ENCODE measurements at places on chromosomes 5 and 9. TPM values are rescaled to one million over a fixed set of nuclear protein-coding genes. Genes with fewer than 3 reads are reported as not detected.
A peak's percentile ranks its signal among the peaks of the same experiment; 100 is the strongest.

DNA sequence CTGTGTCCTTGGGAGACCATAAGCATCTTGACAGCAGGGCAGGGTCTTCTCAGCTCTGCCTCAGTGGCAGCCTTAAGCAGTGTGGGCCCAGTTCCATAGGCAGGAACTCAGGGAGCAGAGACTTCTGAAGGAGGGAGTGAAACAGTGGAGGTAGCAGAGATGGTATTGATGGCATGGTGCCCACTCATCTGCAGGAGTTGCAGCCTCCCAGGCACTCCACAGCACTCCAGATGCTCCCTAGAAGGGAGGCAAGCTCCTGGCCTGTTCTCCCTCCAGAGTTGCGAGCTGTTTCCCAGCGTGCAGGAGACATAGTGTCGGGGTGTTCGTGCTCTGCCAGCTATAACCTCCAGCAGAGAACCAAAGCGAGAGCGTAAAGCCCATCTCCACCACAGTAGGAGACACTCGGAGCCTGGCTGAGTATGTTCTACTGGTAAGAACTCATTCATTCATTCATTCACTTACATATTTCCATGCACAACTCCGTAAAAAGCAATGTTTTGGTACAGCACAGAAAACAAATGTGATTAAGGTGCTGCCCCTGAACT is 31.4 kb upstream of the UNC5A start:
- DNase-seq, result no peak

DNA sequence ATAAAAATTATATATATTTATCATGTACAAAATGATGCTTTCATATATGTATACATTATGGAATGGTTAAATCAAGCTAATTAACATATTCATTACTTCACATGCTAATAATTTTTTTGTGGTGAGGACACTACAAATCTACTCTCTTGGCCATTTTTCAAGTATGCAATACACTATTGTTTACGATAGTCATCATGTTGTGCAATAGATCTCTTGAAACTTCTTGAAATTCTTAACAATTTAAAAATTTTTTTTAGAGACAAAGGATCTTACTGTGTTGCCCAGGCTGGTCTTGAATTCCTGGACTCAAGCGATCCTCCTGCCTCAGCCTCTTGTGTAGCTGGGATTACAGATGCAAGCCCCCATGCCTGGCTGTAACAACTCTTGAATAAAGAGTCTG is 45.2 kb upstream of the SHOC1 start:
- DNase-seq, result no peak

DNA sequence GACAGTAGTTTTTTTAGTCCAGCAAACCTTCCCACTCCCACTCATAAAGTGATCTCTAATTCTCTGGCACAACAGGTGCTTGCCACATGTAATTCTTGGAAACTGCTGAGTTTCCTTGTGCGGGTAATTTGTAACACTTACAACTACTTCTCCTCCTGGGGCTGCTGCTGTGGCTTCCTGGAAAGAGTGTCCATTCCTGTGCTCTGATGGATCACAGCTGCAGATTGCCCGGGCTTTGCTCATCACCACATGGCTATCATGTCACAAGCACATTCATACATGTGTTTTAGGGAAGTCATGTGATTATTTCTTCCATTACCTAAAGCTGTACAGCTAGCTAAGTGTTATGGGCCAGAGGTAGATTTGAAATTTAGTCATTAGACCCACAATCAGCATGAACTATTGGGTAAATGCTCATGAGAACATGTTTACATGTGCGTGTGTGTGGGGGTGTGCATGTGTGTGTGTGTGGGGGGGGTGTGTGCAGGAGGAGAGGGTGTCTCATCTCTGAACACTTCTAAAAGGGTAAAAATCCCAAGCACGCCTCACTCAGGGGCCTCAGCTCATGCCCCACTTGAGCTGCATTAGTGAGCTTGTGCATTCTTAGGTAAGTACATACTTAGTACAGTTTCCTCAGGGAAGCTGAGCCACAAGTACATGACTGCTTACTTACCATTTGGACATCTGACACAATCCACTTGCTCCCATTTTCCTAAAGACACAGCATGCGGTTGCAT is 118.1 kb upstream of the CCDC112 start:
- DNase-seq, result no peak

The RLN1 gene
- not detected for total RNA-seq

DNA sequence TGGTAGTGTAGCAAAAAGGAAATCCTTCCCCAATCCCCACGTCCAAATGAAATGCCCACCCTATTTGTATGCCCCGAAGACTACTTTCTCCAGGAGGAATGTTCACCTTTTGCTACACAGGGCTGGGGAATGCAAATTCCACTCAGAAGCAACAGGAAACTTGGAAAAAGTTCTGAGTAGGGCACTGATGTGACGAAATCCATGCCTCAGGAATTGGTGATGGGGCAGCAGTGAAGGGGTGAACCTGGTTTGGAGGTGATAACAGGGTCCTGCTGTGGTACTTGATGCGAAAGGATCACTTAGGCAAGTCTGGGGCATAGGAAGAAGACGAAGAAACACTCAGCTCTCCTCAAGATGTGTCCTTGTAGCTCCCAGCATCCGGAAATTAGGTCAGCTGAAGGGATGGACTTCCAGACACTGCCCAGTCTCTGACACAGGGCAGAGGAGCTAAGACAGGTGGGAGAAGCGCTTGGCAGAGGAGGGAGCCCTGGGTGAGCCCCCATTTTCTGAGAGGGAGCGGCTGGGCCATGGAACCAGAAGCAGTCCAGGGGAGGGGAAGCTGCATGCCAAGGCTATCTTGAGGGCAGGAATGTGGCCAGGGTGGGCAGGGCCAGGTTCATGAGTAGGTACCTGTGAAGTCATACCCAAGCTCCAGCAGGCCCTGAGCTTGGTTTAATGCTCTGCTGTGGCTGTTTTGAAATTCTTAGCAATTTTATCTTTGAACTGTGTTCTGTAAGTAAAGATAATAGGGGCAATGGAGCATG is 22.2 kb upstream of the MVB12B start:
- DNase-seq, result peak; percentile 28

The ANKRD18B gene
- total RNA-seq, result 12.4 TPM

GRCh38 chr5:142852416-142853198 is 82.4 kb downstream of the ARHGAP26 start:
- no peak for DNase-seq

GRCh38 chr5:126808521-126808988 is 31.6 kb downstream of the LMNB1 start:
- DNase-seq, result no peak

DNA sequence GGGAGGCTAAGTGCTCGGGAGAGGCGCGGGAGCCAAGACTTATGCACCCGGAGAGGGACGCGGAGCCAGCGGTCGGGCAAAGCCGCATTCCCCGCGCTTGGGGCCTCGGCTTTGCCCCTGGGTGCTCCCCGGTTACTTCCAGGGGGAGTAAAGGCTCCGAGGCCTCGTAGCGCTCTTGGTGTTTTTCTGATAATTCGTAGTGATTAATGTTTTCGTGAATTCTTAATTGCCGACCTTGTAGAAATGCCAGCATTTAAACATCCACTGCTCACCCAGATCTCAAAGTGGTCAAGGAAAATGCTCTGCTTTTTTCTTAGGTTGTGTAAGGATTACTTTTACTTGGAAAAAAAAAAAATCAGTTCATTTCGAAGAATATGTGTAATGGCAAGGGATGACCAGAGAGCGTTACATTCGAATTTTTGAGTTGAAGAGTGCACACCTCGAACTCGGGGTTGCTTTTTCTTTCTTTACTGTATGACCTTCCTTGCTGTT is 654 bp upstream of the TUT7 start:
- no peak for DNase-seq

DNA sequence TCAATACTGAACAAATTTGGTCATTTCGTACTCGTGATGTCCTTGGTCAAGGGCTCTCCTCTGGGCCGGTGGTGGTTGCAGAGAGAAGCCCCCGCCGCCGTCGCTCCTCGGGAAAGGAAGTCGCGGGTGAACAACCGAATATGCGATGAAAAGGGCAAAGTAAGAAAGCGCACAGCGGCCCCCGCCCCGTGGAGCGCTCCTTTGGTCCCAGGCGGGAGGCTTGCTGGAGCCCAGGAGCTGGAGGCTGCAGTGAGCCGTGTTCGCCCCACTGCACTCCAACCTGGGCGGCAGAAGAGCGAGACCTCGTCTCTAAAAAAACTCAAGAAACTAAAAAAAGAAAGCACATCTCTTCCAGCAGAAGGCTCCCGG is 108.4 kb upstream of the LARP1 start:
- DNase-seq, result no peak

The CBY3 gene
- 0.67 TPM for total RNA-seq

DNA sequence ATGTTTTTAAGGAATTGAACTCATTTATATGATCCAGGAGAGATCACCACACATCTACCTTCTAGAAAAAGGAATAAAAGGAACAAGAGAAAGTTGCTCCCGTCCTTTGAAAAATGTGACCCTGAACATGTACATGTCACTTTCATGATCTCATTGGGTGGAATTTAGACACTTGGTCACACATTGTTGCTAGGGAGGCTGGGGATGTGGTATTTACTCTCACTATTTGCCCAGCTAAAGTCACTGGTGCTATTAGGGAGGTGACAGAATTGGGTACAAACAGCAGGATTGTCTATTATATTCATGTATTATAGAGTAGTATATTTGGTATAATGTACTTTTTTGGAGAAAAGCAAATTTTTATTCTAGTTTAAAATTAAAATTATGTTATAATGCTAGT is 2.1 kb upstream of the CDH10 start:
- no peak for DNase-seq

The CNTNAP3 gene
- 8.0 TPM for total RNA-seq

DNA sequence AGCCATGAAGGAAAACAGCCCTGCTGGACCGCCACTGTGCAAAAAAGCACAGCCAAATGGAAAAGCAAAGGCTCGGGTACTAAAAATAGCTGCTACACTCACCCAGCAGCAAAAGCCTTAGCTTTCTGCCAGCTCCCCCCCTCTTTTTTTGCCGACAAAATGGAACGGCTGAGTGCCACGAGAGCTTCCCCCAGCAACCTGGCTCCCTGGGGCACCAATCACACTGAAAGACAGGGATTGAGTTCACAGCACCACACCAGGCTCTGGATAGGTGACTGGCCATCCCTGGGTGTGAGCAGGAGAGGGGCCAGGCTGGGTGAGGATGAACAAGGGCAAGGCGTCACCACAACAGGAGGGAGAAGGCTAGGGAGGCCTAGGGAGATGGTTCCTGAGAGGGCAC is 66.7 kb downstream of the SIL1 start:
- peak; percentile 88 for DNase-seq

- DNase-seq, result peak; percentile 85
Observed at GRCh38 chr9:111597852-111598732, 1.4 kb downstream of the PTGR1 start.

DNA sequence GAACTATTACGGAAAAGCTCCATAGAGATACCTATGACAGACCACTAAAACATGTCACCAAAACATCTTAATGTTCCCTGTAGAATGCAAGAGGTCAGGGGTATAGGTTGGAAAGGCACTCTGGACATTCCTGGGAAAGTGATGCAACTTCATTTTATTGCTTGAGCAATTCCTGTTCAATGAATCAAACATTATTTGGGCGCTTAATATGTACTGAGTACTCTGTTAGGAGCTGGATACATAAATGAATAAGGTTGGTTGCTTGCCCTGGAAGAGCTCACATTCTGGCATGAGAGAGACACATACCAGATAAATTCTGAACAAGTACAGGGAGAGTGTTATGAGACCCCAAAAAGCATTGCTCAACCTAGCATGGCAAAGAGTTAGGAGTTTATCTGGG is 408.9 kb upstream of the DMAC1 start:
- DNase-seq, result no peak

GRCh38 chr5:18281947-18282581 is 647.8 kb downstream of the TAF11L14 start:
- no peak for DNase-seq

The TRAF2 gene
- total RNA-seq, result 18.1 TPM

GRCh38 chr9:82558346-82558745 is 504.6 kb downstream of the RASEF start:
- DNase-seq, result no peak

The PLGRKT gene
- 25.1 TPM for total RNA-seq

Measured in thyroid gland (tissue), 4 donors.